NCI-H1694 treated with DMSO at 0.1 percent for 48 hours (cell line): ENCODE measurements at places on chromosomes 4 and X.

GRCh38 chrX:11941571-11941970, 183.5 kb downstream of the MSL3 start:
- DNase-seq, result no peak

GRCh38 chr4:48017108-48017571, 568 bp downstream of the NIPAL1 start:
- DNase-seq, result no peak

GRCh38 chr4:88268913-88269312, 15.4 kb downstream of the PPM1K start:
- no peak for DNase-seq

DNA sequence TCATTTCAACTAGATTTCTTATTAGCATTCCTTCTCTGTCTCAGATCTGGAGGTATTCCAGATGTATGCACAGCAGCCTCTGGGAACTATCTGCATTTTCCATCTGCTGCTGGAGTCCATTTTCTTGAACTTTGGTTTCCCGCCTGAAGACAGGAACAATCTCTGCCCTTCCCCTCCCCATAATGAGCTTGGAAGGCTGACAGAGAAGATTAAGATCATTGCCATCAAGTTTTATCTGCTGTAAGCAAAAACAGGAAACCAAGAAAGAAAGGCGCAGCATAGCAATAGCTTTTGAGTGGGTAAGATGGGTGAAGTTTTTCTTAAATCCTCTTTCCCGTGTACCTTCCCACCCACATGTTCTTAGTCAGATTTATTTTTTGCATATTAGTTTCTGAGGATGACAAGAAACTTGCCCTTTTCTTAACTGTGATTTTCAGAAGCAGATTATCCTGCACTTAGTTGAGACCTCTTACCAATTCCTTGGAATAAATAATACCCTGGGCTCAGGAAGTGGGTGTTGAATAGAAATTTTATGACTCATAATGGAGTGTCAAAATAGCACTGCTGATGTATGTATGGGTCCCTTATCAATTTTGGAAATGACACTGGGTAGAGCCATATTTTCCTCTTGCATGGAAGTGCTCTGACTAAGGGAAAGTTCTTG, 78.3 kb downstream of the CT47B1 start:
- DNase-seq, result no peak

GRCh38 chr4:26867914-26868684, 7.5 kb downstream of the STIM2 start:
- no peak for DNase-seq

GRCh38 chr4:126247409-126247808, 932.7 kb downstream of the FAT4 start:
- no peak for DNase-seq

- no peak for DNase-seq
These were observed 18.0 kb downstream of the SUV39H1 start for GRCh38 chrX:48714573-48714972.

DNA sequence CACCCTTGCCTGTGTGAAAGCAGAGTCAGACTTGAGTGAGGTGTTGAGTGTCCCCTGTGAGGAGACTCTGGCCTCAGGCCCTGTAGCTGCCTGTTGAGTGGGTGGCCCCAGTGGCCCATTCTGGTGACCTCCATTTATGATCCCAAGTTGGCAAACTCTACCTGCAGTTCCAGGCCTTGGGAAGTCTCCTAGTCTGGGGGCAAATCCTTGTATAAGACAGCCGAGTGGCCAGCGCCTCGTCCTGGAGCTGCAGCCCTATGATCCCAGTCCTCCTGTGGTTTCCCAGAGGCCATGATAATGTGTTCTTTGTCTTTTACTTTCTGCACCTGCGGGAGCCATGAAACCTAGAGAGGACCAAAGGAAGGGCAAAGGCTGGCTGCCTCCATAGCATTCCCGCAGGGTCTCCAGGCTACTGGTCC, 58.7 kb downstream of the NBDY start:
- no peak for DNase-seq

DNA sequence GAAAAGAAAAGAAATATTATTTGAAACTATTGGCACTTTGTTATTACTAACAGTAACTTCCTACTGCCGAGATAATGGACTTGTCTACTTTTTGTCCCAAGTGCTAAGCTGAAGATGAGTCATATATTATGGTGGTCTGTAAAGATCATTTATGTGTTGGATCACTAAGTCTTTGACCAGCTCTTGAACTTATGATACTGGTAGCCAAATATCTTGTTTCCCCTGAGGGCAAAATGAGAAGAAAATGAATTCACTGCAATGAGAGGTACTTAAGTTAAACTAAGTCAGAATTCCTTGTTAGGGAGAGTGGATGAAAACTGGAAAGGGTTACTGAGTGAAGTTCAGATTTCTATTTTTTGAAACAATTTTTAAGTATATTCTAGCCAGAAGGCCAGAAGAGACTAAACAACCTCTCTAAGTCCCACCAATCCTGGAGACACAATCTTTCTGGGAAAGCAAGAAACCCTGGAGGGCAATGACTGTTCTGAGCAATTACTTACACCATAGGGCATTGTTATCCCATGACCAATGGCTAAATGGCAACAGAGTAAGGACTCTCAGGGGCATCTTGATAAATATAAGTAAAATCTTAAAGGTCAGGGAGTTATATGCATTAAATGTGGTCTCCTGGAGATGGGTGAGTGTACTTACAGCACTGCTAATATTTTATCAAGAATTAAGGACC, 287.7 kb downstream of the STIM2 start:
- no peak for DNase-seq

DNA sequence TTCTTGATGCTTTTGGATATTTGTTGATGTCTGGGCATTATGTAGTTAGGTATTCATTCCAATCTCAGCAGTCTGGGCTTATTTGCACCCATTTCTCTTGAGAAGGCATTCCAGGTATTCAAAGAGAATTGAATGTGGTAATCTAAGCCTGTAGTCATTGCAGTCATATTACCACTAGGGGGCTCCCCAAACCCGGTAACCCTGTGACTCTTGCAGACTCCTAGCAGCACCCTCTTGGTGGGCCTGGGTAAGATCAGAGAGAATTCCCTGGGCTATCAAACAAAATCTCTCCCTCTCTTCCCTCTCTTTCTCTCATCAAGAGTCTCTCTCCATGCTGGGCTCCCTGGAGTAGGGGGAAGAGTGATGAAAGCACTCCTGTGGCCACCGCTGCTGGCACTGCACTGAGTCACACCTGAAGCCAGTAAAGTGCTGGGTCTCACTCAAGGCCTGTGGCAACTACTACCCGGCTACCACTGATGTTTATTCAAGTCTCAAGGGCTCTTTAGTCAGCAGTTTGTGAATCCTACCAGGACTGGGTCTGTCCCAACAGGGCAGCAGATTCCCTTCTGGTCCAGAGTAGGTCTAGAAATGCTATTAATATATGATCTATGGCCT, 187.7 kb upstream of the NUDT10 start:
- peak; percentile 12 for DNase-seq

GRCh38 chrX:8960957-8961468, 72.9 kb downstream of the FAM9B start:
- no peak for DNase-seq

DNA sequence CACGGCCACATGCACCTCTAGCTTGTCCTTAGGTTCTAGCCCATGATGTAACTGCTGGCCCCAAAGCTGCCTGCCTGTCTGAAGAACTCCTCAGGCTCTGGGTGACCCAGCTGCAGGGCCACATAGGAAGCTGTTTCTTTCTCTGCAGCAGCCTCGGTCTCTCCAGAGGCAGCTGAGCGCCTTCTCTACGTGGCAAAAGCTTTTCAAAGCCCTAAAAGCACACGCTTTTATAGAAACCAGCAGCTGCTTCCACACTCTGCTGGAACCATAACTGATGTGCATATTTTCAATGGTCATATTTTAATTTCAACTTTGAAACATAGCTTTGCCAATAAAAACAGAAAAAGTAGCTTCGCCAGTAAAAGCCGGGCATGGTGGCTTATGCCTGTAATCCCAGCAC, 37.4 kb downstream of the FAM53A start:
- no peak for DNase-seq

GRCh38 chr4:62342346-62342745, 1142.2 kb downstream of the ADGRL3 start:
- no peak for DNase-seq

DNA sequence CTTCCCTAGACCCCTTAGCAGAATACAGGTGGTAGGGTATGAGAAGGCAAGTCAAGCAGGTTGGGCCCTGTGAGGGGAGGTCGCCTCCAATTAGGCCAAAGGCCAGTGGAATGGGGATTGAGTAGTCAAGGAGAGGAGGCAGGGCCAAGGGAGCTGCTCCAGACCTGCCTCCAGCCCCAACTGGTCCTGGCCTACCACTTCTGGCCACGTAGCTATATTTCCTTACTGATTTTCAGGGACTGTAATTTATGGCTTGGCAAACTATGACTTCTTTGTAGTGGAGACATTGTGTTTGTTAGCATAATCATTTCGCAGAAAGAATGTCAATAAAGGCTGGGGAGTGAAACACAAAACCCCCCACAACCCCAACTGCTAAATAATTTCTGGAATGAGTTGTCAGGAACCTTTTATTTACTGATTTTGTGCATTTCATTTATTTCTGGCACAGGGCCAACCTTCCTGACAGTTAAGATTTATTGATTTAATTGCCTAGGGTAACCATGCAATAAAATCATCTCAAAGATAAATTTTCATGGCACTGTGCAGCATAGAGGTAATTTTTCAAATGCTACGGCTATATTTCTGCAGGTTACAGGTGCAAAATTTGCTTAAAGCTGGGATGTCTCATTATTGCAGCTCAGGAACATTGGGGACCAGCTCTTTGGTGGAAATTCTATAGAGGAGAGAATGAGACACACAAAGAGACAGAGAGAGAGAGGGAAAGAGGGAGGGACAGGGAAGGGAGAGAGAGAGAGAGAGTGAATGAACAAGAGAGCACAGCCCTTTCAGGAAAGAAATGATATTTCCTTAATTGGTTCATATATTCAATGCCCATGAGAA, 494.9 kb downstream of the IDS start:
- DNase-seq, result peak; percentile 42
